GOT3 (cell line): ENCODE measurements at places on chromosomes 12 and 14.

- no peak for DNase-seq
Measured at GRCh38 chr12:93778306-93778705, 101.1 kb downstream of the CRADD start.

DNA sequence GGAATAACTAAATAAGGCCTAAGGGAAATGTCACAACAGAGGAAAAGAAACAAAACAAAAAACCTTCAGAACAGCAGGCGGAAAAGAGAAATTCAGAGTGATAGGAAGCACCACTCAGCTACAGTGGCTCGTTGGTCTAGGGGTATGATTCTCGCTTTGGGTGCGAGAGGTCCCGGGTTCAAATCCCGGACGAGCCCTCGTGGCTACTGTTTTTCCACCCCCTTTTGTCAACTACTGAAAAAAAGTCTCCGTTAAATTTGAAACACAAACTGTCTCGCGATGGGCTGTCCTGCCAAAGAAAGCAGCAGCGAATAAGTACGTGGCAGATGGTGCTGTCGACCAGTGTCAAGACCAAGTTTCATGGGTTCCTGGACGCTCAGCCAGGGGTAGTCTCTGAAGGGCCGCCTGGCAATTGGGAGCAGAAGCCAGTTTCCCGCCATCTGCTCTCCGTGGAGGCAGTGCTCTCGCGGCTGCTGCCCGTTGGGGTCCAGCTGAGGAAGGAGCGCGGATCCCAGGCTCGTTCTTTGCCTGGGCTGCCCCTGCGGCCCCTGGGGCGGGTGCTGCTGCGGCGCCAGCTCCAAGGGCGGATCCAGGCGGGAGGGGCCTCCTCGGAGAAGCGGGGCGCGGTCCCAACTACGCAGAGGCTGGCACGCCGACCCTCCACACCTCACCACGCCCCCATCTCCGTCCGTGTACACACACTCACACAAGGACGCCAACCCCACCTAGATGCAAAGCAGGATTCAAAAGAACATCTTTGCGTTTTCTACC is at the start of gene RNASE4:
Gene RNASE4, plus strand, starts transcription at position 670 of the 771 bp plus-strand sequence. CDS start 14,812 bp downstream, outside the sequence.
- peak; percentile 16 for DNase-seq

- DNase-seq: no peak
Measured at GRCh38 chr12:103848143-103848542, 7.1 kb upstream of the NT5DC3 start.

DNA sequence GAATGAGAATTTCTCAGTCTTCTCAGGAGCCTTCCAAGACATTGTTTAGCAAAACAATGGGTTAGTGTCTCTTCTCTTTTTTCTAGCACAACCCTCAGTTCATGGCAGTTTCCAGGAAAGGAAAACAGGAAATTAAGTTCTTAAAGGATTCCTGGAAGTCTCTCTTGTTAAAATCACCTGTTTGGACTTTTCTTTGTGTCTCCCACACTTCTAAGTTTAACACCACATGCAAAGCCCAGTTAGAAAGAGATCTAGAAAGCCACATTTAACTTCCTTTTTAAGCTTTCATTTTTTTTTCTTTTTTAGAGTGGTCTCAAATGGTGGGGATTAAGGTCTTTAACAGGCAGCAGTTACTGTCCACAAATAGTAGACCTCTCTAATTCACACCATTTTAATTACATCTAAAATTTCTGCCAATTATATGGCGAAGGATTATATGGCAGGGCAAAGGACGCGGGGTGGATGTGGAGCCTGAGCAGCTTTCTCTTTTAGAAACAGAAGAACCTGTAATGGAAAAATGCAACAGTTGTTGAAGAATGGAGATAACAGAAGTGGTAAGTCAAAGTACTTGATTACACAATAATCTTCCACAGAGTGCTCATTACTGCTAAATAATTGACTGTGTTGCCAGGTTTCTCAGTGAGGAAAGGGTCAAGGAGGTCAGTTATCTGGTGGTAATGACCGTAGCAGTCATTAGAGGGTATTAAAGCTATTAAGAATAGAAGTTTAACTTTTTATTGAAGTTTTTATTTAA is 298.6 kb downstream of the AKAP6 start:
- no peak for DNase-seq

GRCh38 chr14:21001218-21001617 is 2.1 kb downstream of the SLC39A2 start:
- DNase-seq: no peak

GRCh38 chr12:78004249-78005093 is 173.8 kb downstream of the NAV3 start:
- no peak for DNase-seq

DNA sequence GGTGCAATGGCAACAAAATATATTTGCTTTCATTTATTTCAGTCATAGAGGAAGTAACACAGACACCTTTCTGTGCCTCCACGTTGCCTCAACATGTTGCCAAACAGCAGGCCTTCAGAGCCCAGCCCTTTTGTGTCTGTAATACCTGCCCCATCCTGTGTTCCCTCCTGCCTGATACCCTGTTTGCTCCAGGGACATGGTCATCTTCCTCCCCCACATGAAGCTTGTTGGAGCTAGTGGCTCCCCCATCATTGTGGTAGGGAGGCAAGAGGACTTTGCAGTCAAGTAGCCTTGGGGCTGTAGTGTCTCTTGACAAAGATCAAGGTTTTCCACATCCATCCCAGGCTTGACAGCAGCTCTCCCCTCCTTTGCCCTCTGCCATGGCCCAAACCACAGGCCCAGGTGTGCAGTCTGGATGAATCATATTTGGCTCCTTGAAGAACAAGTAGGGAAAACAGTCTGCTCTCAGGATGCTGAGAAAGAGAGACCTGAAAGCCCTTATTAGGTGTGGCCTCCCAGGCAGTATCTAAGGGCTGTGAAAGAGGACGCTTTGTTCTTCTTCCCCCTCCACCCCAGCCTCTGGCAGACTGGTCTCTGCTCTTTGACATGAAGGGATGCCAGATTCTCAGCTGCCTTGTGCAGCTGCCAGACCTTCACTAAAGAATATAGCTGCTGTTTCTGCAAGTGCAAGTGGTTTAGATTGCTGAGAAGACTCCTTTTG is 329.0 kb downstream of the C12orf75 start:
- DNase-seq: no peak

DNA sequence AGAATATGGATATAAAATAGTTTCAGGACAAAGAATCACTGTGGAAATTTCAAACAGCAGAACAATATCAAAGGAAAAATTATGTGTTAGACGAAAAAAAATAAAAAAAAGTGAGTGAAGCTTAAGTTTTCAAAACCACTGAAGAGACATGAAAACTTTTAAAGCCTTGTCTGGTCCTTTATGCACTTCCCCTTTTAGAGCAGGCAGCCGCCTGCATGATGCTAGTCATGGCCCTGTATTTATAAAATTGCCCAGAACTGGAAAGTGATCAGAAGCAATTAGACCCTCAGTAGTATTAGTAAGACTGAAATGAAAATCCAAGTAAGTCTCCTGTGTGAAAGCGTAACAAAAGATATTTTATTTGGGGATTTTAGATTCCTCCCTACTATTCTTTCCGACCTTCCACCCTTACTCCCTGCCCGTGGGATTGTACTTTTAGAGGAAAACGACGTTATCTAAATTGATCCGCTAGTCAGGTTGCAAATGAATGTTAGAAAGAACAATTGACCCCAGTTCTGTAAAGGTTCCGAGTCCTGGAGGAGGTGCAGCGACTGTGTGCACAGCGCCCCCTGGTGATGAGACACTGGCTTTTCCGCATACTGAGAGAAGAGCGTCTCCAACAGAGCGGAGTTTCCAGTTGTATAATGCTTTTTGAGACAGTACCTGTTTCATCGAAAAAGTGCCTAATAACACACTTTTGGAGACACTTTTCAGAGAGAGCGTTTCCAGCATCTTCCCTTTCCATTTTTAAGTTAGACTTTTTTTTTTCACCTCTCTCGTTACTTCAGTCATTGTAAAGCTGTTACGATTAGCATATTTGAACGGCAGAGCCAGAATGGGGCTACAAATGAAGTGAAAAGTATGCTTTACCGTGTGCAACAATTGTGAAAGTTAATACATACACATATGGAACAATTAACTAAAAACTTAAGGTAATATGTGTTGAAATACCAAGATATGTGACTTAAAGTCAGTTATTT is 12.4 kb downstream of the MGST1 start:
- DNase-seq: no peak

GRCh38 chr14:33120341-33120740 is 181.7 kb downstream of the NPAS3 start:
- DNase-seq: no peak

DNA sequence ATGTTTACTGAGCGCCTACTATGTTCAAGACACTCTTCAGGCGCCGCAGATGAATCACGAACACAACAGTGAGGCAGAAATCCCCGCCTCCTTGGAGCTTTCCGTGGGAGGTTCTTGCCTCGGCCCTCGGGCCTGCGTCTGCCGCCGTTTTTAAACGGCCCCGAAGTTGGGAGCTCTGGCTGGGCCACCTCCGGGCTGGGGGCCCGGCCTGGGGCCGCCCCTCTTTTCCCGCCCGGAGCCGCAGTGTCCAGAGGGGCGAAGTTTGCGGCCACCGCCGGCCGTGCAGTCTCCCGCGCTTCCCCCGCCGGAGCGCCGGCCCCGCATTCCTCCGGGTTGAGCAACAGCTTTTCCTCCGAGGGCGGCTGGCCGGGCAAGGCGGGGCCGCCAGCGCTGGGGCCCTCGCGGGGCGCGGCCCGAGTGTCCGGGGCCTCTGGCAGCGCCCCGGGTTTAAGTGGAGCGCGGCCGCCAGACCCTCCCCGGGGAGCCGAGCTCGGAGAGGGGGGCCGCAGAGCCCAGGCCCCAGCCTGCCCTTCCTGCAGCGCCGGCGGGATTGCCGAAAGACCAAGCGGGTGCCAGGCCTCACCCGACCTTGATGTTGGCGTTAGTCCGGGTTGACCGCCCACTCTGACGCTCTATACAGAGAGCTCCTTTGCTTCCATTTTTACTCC is 18.7 kb upstream of the CTDSP2 start:
- peak; percentile 99 for DNase-seq

GRCh38 chr14:74312161-74312560 is 9.4 kb upstream of the ABCD4 start:
- DNase-seq: no peak

- no peak for DNase-seq
Measured at GRCh38 chr14:63564318-63564717, 21.1 kb upstream of the PPP2R5E start.

- no peak for DNase-seq
Measured at GRCh38 chr12:29889737-29890136, 106.0 kb upstream of the TMTC1 start.

- DNase-seq: no peak
Measured at GRCh38 chr14:52043690-52044089, 25.2 kb downstream of the NID2 start.

DNA sequence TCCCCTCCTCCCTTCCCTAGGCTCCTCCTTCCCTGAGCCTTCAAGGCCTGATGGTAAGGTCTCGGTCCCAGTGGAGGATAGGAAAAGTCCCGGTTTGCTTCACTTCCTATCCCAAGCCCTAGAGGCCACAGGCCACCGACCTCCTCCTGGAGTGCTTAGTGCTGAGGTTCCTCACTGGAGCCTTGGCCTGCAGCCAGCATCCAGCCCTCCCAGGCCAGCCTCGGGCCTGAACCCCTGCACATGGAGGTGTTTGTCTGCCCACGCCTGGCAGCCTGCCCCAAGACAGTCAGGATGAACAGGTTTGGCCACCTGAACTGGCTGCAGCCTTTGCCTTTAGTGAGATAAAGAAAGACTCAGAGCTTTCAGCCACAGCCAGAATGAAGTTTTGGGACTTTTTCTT is 15.8 kb upstream of the KRT7 start:
- no peak for DNase-seq

DNA sequence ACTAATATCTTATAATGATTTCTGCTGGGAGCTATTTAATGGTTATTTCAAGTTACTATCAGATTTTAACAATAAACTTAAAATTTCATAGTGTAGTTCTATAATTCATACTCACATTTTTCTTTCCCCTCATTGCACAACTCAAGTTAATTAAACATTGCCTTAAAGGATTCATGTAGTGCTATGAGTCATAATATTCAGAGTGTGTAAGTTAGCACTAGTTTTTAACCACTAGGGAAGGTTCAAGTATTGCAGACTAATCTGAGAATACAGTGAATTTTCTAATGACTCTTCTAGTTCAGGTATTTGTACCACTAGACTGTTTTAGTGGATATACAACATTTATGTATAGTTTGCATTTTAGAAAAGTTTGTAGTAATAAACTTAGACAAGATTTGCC is 49.9 kb downstream of the FOXA1 start:
- DNase-seq: no peak

- DNase-seq: no peak
Measured at GRCh38 chr12:44618946-44619345, 257.2 kb downstream of the NELL2 start.

DNA sequence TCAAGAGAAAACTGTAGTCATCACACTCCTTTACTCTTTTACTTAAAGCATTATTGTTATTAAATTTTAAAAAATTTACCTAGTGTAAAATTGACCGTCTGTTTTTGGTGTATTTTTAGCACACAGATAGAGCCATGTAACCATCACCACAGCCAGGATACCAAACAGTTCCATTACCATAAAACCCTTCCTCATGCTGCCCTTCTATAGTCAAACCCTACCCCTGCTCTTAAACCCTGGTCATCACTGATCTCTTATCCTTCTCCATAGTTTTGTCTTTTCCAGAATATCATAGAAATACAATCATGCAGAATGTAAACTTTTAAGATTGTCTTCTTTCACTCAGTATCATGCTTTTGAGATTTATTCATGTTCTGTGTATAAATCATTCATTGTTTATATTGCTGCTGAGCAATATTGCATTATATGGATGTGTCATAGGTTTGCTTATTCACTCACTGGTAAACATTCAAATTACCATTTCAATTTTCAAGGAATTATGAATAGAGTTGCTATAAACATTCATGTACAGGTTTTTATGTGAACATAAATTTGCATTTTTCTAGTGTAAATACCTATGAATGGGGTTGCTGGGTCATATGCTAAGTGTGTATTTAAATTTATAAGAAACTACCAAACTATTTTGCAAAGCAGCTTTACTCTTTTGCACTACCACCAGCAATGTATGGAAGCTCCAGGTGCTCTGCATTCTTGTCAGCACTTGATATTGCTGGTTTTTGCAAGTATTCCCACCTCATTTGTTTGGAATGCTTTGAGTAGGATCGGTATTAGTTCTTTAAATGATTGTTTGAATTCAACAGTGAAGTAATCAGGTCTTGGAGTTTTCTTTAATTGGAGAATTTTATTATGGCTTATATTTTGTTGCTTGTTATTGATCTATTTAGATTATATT is 125.5 kb downstream of the LMNTD1 start:
- no peak for DNase-seq

GRCh38 chr14:46717211-46717610 is 65.6 kb upstream of the RPL10L start:
- DNase-seq: no peak

GRCh38 chr12:71948390-71948789 is 9.7 kb downstream of the TPH2 start:
- DNase-seq: no peak

GRCh38 chr14:72573725-72574417 is 320.0 kb downstream of the DPF3 start:
- no peak for DNase-seq

GRCh38 chr12:93440043-93440835 is 1.5 kb downstream of the UBE2N start:
- no peak for DNase-seq
